Progenitor cell of endocrine pancreas (in vitro differentiated cells): ENCODE measurements at places on chromosomes 4 and X. TPM values are rescaled to one million over a fixed set of nuclear protein-coding genes. Genes with fewer than 3 reads are reported as not detected.

The PDGFC gene
- total RNA-seq: 42.2 and 42.5 TPM in 2 replicates

The ADGRG2 gene
- total RNA-seq: 0.81 and 1.4 TPM in 2 replicates

The ANK2 gene
- total RNA-seq: 9.1 and 11.1 TPM in 2 replicates

DNA sequence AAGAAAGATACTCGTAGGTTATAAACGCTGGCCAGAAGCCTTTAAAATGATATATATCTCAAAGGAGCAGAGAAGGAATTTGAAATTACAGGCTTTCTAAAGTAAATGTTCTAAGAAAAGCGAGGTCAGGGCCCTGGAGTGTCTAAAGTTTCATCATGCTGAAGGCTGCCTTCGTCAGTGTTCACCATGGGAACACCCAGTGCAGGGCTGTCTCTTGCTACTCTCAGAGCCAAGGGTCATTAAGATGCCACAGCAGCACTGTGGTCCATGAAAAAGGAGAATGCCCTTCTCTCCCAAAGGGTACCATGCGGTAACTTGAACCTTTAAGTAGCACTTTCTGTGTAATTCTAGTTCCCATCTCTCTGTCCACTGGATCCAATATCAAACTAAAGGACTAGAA, 174.5 kb upstream of the NWD2 start:
- H3K27ac ChIP-seq: no peak overlapping the region
- DNase-seq: no peak
- no peaks in the 10 kb centered on the region for H3K36me3 ChIP-seq
- H3K4me3 ChIP-seq: no peak overlapping the region

GRCh38 chrX:24169211-24169610, 19.7 kb downstream of the ZFX start:
- peaks cover 20% of the 10 kb centered on the region for H3K36me3 ChIP-seq
- no peak for DNase-seq
- H3K4me3 ChIP-seq: no peak overlapping the region
- H3K27me3 ChIP-seq: no peaks in the 10 kb centered on the region
- peaks cover 38% of the 10 kb centered on the region for H3K4me1 ChIP-seq

GRCh38 chrX:41108007-41108406, 22.8 kb downstream of the USP9X start:
- no peak overlapping the region for H3K27ac ChIP-seq
- H3K4me1 ChIP-seq: peaks cover 29% of the 10 kb centered on the region
- H3K27me3 ChIP-seq: no peaks in the 10 kb centered on the region
- no peak overlapping the region for H3K4me3 ChIP-seq
- H3K36me3 ChIP-seq: peaks cover 5% of the 10 kb centered on the region

GRCh38 chrX:139287155-139287924, 243.2 kb upstream of the F9 start:
- H3K4me1 ChIP-seq: peaks cover 14% of the 10 kb centered on the region
- no peak for DNase-seq
- no peaks in the 10 kb centered on the region for H3K36me3 ChIP-seq

DNA sequence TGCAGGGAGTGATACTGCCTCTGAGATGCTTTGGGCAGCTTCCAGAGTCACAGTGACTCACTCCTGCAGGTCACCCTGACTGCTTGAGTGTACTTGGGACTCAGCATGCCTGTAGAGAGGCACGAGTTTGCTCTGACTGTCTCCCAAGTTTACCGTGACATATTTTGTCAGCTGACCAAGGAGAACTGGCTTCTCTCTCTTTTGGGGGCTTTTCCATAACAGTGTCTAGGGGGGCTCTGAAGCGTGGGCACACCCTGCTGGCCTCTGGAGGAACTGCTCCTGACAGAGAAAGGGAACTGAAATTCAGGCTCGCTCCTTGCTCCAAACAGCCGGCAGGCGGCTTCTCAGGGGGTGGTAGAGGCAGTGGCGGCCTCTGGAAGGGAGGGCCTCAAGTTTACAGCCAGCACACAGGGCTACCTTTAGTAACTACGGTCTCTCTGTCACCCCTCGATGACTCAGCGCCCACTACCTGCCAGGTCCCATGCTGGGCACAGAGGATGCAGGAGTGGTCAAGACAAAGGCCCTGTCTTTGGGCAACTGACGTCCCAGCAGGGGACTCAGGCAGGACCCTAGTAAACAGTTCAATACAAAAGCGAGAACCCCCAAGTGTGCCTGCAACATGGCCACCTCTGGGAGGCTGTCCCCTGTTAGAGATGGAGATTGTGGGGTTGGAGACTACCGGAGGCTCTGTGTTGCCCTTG, 17.8 kb downstream of the ZNF185 start:
- H3K36me3 ChIP-seq: no peaks in the 10 kb centered on the region
- no peaks in the 10 kb centered on the region for H3K27me3 ChIP-seq
- peak; percentile 22 for DNase-seq
- H3K4me3 ChIP-seq: no peak overlapping the region
- no peaks in the 10 kb centered on the region for H3K4me1 ChIP-seq

DNA sequence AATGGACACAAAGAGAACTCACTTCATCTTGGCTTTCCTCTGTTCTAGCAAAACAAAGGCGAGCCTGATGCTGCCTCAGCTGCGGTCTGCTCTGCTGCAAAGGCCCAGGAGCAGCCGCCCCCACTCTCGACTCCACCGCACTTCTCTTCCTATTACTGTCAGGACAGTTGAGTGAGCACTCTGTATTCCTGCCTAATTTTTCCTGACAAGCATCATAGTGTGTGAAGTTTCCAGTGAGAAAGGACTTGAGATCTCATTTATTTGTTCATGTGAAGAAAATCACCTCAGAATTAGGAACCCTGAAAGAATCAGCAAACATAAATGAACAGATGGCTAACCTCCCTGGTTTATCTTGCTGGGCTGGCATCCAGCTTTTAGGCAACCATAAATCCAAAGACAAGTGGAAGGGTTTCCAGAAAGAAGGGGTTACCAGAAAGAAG, 15.6 kb downstream of the SCARB2 start:
- peaks cover 25% of the 10 kb centered on the region for H3K36me3 ChIP-seq
- peaks cover 37% of the 10 kb centered on the region for H3K4me1 ChIP-seq
- no peak for DNase-seq
- peak overlapping the region; percentile 83 for H3K27ac ChIP-seq
- no peaks in the 10 kb centered on the region for H3K27me3 ChIP-seq
- peak overlapping the region; percentile 31 for H3K4me3 ChIP-seq

DNA sequence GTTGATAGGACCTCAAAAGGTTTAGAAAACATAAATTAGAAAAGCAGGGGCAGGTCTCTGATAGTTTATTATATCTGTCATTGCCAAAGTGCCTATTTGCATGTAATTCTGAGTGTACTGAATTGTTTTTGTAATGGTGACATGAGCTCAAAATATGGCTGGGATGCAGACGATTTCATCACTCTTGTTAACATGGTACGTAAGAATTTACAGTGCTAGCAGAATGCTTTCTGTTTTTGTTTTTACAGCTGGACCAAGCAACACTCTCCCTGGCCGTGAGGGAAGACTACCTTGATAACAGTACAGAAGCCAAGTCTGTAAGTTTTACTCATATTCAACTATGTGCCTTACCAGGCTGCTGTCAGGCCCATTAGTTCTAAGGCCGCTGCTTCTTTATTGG, 58.1 kb downstream of the PHEX start:
- DNase-seq: no peak
- H3K27ac ChIP-seq: no peak overlapping the region
- no peak overlapping the region for H3K4me3 ChIP-seq
- peaks cover 2% of the 10 kb centered on the region for H3K4me1 ChIP-seq

DNA sequence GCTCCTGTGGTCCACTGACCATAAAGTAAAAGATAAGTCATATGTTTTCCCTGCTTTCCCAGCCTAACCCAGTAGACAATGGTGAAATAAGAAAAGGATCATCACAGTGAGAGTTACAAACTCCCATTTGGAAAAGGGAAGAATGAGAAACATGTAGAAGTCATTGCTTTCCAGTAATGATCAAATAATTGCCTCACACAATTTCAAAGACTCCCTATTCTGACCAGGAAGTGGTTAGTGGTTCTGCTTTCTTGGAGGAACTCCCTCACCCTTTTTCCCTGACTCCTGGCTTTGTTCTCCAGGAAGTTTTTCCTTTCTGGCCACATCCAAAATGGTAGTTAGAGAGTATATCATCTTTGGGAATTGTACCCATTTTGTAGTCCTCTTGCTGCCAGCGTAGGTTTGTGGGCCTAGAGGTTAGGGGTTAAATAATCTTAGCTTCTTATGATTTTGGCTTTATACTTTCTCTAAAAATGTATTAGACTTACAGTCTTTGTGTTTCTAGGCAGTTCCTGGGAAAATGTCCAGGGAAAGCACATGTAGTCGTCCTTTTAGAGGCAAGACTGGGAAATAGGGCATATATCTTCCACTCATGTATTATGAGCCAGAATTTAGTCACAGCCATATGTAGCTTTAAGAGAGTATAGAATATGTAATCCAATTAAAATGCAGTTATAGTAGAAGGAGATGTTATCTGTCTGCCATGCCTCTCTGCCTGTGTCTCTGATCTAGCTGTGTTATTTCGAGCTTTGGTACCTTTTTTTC, 10.5 kb downstream of the VAMP7 start:
- H3K4me3 ChIP-seq: no peak overlapping the region
- no peaks in the 10 kb centered on the region for H3K27me3 ChIP-seq
- no peak overlapping the region for H3K27ac ChIP-seq
- no peaks in the 10 kb centered on the region for H3K4me1 ChIP-seq
